ENCODE measurements at places on chromosomes 4 and X. TPM values are rescaled to one million over a fixed set of nuclear protein-coding genes. Genes with fewer than 3 reads are reported as not detected.

Gene SLIT2
- 8.5 TPM for total RNA-seq

Gene TREX2
- total RNA-seq = 0.25 TPM

Gene SATL1
- total RNA-seq = not detected

Gene MID1
- 5.9 TPM for total RNA-seq

Gene CDKN2AIP
- 9.2 TPM for total RNA-seq

Gene AASDH
- 5.3 TPM for total RNA-seq

Gene XAGE1A
- total RNA-seq = not detected

Gene CT47B1
- not detected for total RNA-seq

Gene NSG1
- total RNA-seq = 12.2 TPM

Gene TBC1D1
- total RNA-seq = 118 TPM

Gene MAGEA10
- total RNA-seq = not detected

Gene NUDT9
- total RNA-seq = 31.1 TPM

Gene STARD8
- 10.5 TPM for total RNA-seq

Gene SH3TC1
- 8.7 TPM for total RNA-seq

Gene SGCB
- total RNA-seq = 80.4 TPM

Gene AFM
- not detected for total RNA-seq

Gene RAI2
- 22.3 TPM for total RNA-seq

Gene FDCSP
- total RNA-seq = not detected

Gene NWD2
- total RNA-seq = not detected

Gene AWAT2
- total RNA-seq = not detected

Gene SMIM43
- not detected for total RNA-seq

Gene FMR1NB
- total RNA-seq = not detected

Gene SPOCK3
- total RNA-seq = 1.1 TPM

Gene SPANXB1
- total RNA-seq = not detected

Gene NDP
- total RNA-seq = not detected

Gene TEX11
- total RNA-seq = not detected

Gene ARHGAP36
- not detected for total RNA-seq

Gene ANK2
- total RNA-seq = 350 TPM

Gene NAP1L3
- total RNA-seq = 0.50 TPM

Gene NSD2
- total RNA-seq = 45.3 TPM

Gene DRP2
- 0.05 TPM for total RNA-seq

Gene CASP6
- total RNA-seq = 7.1 TPM

Gene CRMP1
- 1.3 TPM for total RNA-seq

Gene PCYT1B
- total RNA-seq = 0.05 TPM

Gene DUX4
- not detected for total RNA-seq

Gene MAGEA2B
- total RNA-seq = not detected

Gene LNX1
- total RNA-seq = 9.1 TPM

Gene TMSB15A
- not detected for total RNA-seq

Gene UGT2B7
- not detected for total RNA-seq

Gene PRR27
- not detected for total RNA-seq

Gene TKTL1
- total RNA-seq = 18.0 TPM

Gene PGM2
- 12.8 TPM for total RNA-seq

Gene GAGE2A
- total RNA-seq = not detected

Gene JCHAIN
- total RNA-seq = 7.0 TPM

Gene PARM1
- 107 TPM for total RNA-seq

Gene FGFR3
- 1.7 TPM for total RNA-seq

Gene OCIAD2
- 18.3 TPM for total RNA-seq

Gene MAGEB2
- total RNA-seq = not detected

Gene CENPVL2
- total RNA-seq = not detected

Gene TLR1
- total RNA-seq = 5.0 TPM

Gene ERAS
- total RNA-seq = not detected

Gene MAGEB17
- not detected for total RNA-seq

Gene PASD1
- not detected for total RNA-seq

Gene BEX2
- total RNA-seq = 1.3 TPM

Gene NUP62CL
- total RNA-seq = 2.2 TPM

Gene BTK
- total RNA-seq = 4.1 TPM

Gene ODAM
- not detected for total RNA-seq

Gene GSX2
- total RNA-seq = not detected
